Skeletal muscle tissue (tissue), 5 donors: ENCODE measurements at places on chromosomes 7 and 10. TPM values are rescaled to one million over a fixed set of nuclear protein-coding genes. Genes with fewer than 3 reads are reported as not detected.

TTYH3 gene
- 18.8 TPM for total RNA-seq

BAIAP2L1 gene
- total RNA-seq, result 1.6 TPM

GDF2 gene
- not detected for total RNA-seq

FGL2 gene
- 32.4 TPM for total RNA-seq

ENTPD7 gene
- total RNA-seq, result 4.7 TPM

CREB5 gene
- 52.2 TPM for total RNA-seq

PDIA4 gene
- 61.1 TPM for total RNA-seq

SFMBT2 gene
- 12.5 TPM for total RNA-seq

ST8SIA6 gene
- 0.52 TPM for total RNA-seq

TAS2R41 gene
- not detected for total RNA-seq

ANKRD2 gene
- total RNA-seq, result 8.9 TPM

ABLIM1 gene
- total RNA-seq, result 34.4 TPM

GPR15LG gene
- not detected for total RNA-seq
